Neural crest cell (in vitro differentiated cells): ENCODE measurements at places on chromosomes 4 and X. TPM values are rescaled to one million over a fixed set of nuclear protein-coding genes. Genes with fewer than 3 reads are reported as not detected.

- H3K27ac ChIP-seq = no peak overlapping the region
- H3K4me1 ChIP-seq = no peaks in the 10 kb centered on the region
- no peak overlapping the region for H3K4me3 ChIP-seq
- no peaks in the 10 kb centered on the region for H3K27me3 ChIP-seq
- H3K36me3 ChIP-seq = peaks cover 7% of the 10 kb centered on the region
These were observed 49.4 kb upstream of the PRR32 start for GRCh38 chrX:126770179-126770578.

The GATA1 gene
- not detected in 2 replicates for total RNA-seq

The LARP7 gene
- total RNA-seq = 50.0 and 52.6 TPM in 2 replicates

DNA sequence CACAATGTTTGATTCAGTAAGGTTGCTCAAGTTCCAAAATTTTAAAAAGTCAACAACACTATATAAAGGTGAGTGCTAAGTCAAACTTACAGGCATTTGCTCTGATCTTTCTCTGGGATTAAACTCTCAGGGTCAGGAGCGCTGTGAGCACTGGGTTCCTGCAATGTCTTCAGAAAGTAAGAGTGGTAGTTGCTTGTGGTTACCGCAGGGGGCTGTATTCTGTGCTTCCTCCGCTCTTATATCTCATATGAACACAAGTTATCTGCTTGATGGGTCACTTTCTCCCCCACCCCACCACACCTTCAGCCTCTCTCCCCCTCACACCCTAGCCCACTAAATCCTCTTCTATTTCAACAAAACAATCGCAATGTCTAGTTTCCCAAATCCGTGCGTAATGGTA is 116.4 kb upstream of the IGSF1 start:
- no peak for DNase-seq
- peaks cover 4% of the 10 kb centered on the region for H3K4me1 ChIP-seq
- H3K4me3 ChIP-seq = no peak overlapping the region
- H3K27me3 ChIP-seq = no peaks in the 10 kb centered on the region
- H3K36me3 ChIP-seq = no peaks in the 10 kb centered on the region

DNA sequence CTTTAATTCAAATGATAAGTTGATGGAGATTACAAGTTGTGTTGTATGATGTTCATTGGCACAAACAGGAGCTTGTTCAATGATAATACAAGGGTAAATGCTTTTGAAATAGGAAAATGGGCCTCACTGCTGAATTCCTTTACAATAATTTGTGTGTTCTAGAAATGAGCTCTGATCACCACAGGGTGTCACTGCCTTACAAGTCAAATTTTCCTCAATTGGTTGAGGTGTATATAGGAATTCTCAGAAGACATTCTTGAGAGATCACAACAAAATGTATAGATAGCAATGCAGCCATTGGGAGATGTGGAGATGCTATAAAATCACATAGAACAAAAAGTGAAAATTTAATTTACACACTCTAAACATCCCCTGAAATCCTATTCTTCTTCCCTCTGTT is 49.6 kb downstream of the KLF8 start:
- no peak overlapping the region for H3K27ac ChIP-seq
- H3K4me1 ChIP-seq = no peaks in the 10 kb centered on the region
- H3K4me3 ChIP-seq = no peak overlapping the region

The CXCL13 gene
- total RNA-seq = not detected in 2 replicates

The ARX gene
- total RNA-seq = 0.16 and 0.20 TPM in 2 replicates

GRCh38 chrX:149628280-149628679 is 3.3 kb downstream of the TMEM185A start:
- no peaks in the 10 kb centered on the region for H3K36me3 ChIP-seq
- H3K4me1 ChIP-seq = peaks cover 12% of the 10 kb centered on the region
- H3K4me3 ChIP-seq = peak overlapping the region; percentile 32
- no peak for DNase-seq
- H3K27ac ChIP-seq = no peak overlapping the region

- H3K27me3 ChIP-seq = no peaks in the 10 kb centered on the region
- DNase-seq = no peak
- no peaks in the 10 kb centered on the region for H3K36me3 ChIP-seq
These were observed 250.9 kb upstream of the MAOA start for GRCh38 chrX:43405191-43405590.

DNA sequence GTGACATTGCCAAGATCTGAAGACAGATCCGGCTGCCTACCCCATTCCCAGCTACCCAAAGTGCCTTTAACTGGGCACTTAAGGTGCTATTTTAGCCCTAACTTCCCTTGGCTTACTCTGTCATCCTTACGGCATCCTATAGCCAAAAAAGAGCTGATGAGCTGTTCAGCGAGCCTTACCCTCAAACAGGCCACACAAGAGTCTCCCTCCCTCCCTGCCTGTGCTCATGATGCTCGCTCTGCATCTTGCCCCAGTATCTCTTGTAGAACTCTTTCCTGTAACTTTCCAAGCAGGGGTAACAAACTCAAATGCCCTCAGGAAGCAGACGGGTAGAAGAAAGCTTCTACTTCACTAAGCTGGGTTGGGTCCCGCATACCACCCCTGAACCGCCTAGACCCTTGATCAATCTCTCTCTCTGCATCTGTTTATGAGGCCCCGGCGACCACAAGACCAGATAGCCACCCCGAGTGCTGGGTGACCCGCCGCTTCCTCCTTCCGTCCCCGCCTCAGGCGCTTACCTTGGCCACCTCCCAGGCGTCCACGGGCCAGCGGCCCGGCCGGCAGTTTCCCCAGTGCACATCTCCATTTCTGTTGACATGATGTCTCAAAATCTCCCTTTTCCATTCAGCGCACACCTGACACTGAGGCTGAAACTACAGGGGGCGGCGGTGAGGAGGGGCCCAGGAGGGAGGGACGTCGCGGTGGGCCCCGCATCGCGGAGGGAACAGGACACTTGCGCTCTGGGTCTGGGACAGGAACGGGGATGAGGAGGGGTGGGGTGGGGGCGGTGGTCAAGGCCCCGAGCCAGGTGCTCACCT is 663 bp downstream of the CXorf38 start:
- DNase-seq = no peak
- H3K27ac ChIP-seq = peak overlapping the region; percentile 88
- H3K36me3 ChIP-seq = peaks cover 15% of the 10 kb centered on the region
- H3K27me3 ChIP-seq = no peaks in the 10 kb centered on the region

- H3K4me3 ChIP-seq = no peak overlapping the region
- DNase-seq = peak; percentile 36
- no peaks in the 10 kb centered on the region for H3K36me3 ChIP-seq
- peaks cover 8% of the 10 kb centered on the region for H3K4me1 ChIP-seq
- H3K27ac ChIP-seq = no peak overlapping the region
These were observed 133.1 kb downstream of the CORIN start for GRCh38 chr4:47704693-47705325.

The ARHGEF38 gene
- total RNA-seq = not detected in 2 replicates

GRCh38 chr4:144962300-144962699 is 135.7 kb downstream of the ANAPC10 start:
- no peak overlapping the region for H3K4me3 ChIP-seq
- DNase-seq = no peak
- no peak overlapping the region for H3K27ac ChIP-seq

DNA sequence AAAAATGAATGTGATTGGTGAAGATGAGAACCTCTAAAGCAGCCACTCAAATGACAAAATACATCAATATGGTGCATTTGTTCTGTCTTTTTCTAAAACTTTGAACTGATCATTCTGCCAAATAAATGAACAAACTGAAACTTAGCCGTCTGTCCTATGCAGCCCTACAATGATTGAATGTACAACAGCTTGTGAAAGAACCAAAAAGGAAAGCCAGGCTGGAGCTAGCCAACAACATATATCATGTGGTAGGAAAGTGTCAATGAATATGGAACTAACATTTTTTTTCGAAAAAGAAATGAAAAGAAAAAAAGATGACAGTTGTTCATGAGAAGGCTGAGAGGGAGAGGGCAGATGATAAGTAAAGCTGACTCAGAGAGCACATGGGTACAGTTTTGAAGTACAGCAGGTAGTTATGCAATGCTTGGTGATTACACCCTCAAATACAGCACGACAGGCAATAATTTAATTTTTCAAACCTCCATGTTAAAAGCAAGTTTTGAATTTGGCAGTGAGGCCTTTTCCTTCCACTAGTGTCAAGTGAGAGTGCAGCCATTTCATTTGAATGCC is 21.2 kb upstream of the SLC7A11 start:
- DNase-seq = no peak
- peaks cover 5% of the 10 kb centered on the region for H3K36me3 ChIP-seq
- peaks cover 7% of the 10 kb centered on the region for H3K4me1 ChIP-seq
- no peak overlapping the region for H3K27ac ChIP-seq
- no peak overlapping the region for H3K4me3 ChIP-seq

- no peak for DNase-seq
- no peaks in the 10 kb centered on the region for H3K36me3 ChIP-seq
- H3K4me1 ChIP-seq = peaks cover 5% of the 10 kb centered on the region
- H3K4me3 ChIP-seq = no peak overlapping the region
These were observed 153.0 kb downstream of the ADAM29 start for GRCh38 chr4:175071123-175071522.

The MTTP gene
- total RNA-seq = 11.1 and 12.0 TPM in 2 replicates

The DKK2 gene
- not detected in 2 replicates for total RNA-seq

The SLC38A5 gene
- 6.5 and 8.8 TPM in 2 replicates for total RNA-seq

DNA sequence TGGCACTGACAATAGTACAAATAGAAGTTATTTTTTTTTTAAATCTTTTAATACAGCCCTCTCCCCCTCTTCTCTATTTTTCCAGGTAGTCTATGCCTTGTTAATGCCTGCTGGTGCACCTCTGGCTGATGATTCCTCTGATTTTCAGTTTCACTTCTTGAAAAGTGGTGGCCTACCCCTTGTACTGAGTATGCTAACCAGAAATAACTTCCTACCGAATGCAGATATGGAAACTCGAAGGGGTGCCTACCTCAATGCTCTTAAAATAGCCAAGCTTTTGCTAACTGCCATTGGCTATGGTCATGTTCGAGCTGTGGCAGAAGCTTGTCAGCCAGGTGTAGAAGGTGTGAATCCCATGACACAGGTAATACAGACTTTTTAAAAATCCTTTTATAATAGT is 99.1 kb downstream of the USP9X start:
- H3K4me1 ChIP-seq = peaks cover 4% of the 10 kb centered on the region
- H3K36me3 ChIP-seq = peaks cover 5% of the 10 kb centered on the region
- no peak overlapping the region for H3K27ac ChIP-seq
- no peaks in the 10 kb centered on the region for H3K27me3 ChIP-seq

The FGF5 gene
- not detected in 2 replicates for total RNA-seq

The RHOH gene
- total RNA-seq = 3.2 and 3.7 TPM in 2 replicates

- no peaks in the 10 kb centered on the region for H3K27me3 ChIP-seq
- peaks cover 8% of the 10 kb centered on the region for H3K36me3 ChIP-seq
- no peaks in the 10 kb centered on the region for H3K4me1 ChIP-seq
- no peak overlapping the region for H3K4me3 ChIP-seq
- DNase-seq = no peak
These were observed 92.7 kb upstream of the NDST3 start for GRCh38 chr4:117941611-117942010.

The HMX1 gene
- 0.91 and 1.1 TPM in 2 replicates for total RNA-seq

GRCh38 chr4:25978327-25978726 is 64.3 kb downstream of the SMIM20 start:
- H3K4me3 ChIP-seq = no peak overlapping the region
- peaks cover 8% of the 10 kb centered on the region for H3K4me1 ChIP-seq
- H3K27ac ChIP-seq = peak overlapping the region; percentile 84
- DNase-seq = no peak
- no peaks in the 10 kb centered on the region for H3K27me3 ChIP-seq

GRCh38 chr4:38582445-38582844 is 81.6 kb upstream of the KLF3 start:
- H3K4me1 ChIP-seq = peaks cover 5% of the 10 kb centered on the region
- DNase-seq = no peak

The EGF gene
- total RNA-seq = 0.84 and 1.2 TPM in 2 replicates

GRCh38 chr4:72408568-72408967 is 160.5 kb downstream of the ADAMTS3 start:
- no peaks in the 10 kb centered on the region for H3K36me3 ChIP-seq
- H3K4me1 ChIP-seq = peaks cover 10% of the 10 kb centered on the region
- H3K27ac ChIP-seq = no peak overlapping the region
- H3K4me3 ChIP-seq = no peak overlapping the region

The CETN2 gene
- total RNA-seq = 60.4 and 61.6 TPM in 2 replicates

DNA sequence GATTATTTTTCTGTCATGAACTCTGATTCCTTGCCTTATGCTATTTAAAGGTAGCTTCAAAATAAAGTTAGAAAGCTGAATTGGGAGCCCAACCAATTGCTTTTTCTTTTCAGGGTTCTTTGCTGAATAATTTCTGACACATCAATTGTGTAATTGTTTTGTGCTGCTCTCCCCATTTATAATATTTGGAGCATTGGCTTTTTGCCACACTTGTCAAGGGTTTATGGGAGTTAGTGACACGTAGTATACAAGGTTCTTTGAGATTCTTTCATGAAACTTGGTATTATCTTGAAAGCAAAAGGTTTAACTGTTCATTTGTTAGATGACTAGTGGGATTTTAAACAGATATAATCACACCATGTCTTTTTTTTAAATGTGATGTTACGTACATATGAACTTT is 80.9 kb downstream of the POLA1 start:
- DNase-seq = no peak
- H3K36me3 ChIP-seq = peaks cover 18% of the 10 kb centered on the region
- no peaks in the 10 kb centered on the region for H3K27me3 ChIP-seq
- H3K27ac ChIP-seq = no peak overlapping the region
- H3K4me1 ChIP-seq = no peaks in the 10 kb centered on the region

- no peak overlapping the region for H3K4me3 ChIP-seq
- no peaks in the 10 kb centered on the region for H3K4me1 ChIP-seq
- no peak for DNase-seq
- no peak overlapping the region for H3K27ac ChIP-seq
- H3K27me3 ChIP-seq = peaks cover 7% of the 10 kb centered on the region
- H3K36me3 ChIP-seq = no peaks in the 10 kb centered on the region
These were observed 28.1 kb downstream of the ADAM29 start for GRCh38 chr4:174946246-174946645.

- peaks cover 3% of the 10 kb centered on the region for H3K36me3 ChIP-seq
- peak overlapping the region; percentile 90 for H3K4me3 ChIP-seq
- DNase-seq = no peak
- H3K27me3 ChIP-seq = no peaks in the 10 kb centered on the region
- H3K27ac ChIP-seq = peak overlapping the region; percentile 89
These were observed 934 bp downstream of the ZNF41 start for GRCh38 chrX:47482065-47482511.

DNA sequence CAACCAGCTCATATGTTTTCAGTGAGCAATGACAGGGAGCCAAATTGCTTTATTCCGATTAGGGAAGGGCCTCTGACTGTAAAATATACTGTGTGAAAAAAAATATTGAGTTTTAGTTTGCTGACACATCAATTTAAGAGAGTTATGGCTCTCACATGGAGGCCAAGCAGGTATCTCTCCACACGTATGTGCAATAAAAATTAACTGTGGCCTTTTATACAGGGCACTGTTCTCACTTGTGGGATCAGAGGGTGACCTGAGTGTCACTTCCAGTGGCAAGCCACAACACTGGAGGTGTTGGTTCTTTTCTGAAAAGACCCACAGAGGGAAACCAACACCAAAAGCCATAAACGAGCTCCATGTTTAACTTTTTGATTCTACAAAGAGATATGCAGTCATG is 462.8 kb downstream of the MID1IP1 start:
- H3K36me3 ChIP-seq = no peaks in the 10 kb centered on the region
- no peak overlapping the region for H3K4me3 ChIP-seq
- DNase-seq = no peak
- H3K27ac ChIP-seq = no peak overlapping the region
- H3K27me3 ChIP-seq = no peaks in the 10 kb centered on the region
